ENCODE measurements at places on chromosomes 1 and 21.

DNA sequence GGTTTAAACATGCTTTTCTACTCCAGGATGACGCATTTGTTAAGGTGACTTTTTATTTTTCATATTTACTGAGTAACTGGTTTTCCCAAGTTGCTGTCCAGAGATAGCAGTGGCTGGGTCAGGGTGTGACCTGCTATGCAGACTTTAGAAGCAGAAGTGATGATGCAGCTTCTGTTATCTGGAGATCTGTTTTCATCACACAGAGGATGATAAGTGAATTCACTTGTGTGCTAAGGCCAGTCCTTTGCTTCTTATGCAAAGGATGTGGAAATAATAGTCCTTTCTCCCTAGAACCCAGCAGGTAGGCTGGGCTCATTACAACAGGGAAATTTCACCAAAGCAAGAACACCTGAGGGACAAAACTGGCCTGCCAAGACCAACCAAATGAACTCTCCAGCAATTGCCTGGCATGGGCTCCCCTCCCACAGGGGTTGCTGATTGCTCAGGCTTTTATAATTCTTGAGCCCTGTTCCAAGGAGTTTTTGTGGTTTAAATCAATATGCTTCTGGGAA lies 97.8 kb upstream of the LPGAT1 start:
- no peak for DNase-seq

DNA sequence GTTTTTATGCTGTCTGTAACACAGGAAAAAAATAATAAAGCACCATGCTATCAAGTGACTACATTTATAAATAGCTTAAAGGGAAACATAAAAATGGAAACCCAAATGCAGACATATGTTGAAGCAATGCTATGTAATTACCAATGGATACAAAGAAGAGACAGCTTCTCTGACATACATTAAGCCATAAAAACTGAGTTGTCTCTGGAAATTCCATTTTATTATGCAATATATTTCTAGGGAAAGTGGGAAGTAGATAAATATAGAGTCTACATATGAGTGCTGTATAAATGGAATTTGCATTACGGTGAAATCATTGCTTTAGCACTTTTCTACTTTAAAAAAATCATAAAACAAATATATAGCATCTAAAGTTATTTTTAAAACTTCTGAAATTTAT lies 135.2 kb upstream of the COL11A1 start:
- DNase-seq = no peak

GRCh38 chr1:192984080-192984479 lies 75.1 kb downstream of the UCHL5 start:
- DNase-seq = no peak

DNA sequence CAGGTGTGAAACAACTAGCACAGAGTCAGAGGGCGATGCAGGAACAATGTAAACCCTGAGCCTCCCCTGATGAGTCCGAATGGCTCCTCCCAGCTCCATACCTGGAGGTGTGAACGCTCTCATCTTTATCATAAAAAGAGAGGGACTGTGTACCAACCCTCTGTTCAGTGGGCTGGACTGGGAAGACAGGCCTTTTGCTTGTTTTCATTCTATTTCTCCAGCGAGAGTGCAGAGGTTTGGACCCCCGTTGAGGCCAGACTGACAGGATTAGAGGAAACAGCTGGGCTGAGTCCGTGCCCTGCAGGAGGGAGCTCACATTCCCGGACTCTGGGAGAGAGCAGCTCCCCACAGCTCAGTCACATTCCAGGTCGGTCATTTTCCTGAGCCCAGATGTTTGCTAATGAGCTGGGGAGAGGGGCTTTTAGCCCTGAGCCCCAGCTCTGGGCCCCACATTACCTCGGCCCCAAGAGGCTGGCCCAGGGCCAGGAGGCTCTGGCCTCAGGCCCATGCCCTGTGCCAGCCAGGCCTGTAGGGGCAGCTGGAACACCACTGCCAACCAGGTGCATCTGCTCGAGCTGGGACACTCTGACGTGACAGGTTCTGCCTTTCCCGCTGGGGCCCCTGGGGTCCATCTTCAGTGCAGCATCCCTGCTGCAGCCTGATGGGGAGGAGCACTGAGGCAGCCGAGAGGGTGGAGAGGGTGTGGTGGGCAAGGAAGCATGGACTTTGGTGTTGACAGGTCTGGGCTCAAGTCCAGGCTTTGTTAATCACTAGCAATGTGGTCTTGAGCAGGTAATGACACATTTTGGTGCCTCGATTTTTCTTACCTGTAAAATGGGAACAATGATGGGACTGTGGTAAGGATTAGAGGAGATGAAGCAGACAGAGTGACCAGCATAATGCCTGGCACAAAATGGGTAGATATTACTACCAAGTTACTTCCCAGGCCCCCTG lies 3.5 kb upstream of the NBL1 start:
- no peak for DNase-seq

GRCh38 chr1:78289603-78290002 lies 201.2 kb upstream of the PTGFR start:
- no peak for DNase-seq

- no peak for DNase-seq
Measured at GRCh38 chr1:93666613-93667384, 14.8 kb downstream of the BCAR3 start.

DNA sequence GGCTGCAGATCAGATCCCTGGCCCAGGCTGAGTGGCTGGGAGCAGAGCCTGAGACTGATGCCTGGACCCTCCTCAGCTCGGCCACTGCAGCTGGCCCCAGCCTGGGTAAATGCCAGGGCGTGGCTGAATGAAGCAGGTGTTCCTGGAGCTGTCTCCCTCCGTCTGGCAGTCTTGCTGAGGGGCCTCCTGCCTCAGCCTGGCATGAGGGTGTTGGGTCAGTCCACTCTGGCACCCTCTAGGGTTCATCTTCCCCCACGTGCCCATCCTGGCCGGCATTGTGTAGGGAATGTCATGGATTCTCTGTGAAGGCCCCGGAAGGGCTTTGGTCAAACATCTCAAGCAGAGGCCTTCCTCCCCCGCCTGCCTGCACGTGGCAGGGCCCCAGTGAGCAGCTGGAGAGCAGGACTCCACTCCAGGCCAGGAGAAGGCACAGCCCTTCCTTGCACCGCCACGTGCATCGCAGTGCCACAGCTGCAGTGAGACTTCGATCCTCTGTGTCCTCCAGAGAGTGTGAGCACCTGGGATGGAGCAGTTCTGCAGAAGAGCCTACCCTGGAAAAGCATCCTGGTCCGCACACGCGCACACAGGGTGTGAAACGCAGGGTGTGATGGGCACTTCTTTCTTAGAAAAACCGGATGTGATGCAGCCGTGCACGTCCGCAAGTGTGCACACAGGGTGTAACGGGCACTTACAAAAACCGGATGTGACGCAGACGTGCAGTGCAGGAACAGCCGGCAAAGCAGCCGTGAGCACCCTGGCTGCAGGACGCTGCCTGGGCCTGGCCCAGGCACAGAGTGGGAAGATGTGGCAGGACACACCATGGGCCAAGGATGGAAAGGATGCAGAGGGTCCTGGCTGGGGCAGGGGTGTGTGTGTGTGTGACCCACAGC lies 4.6 kb upstream of the KRTAP10-4 start:
- DNase-seq = no peak

DNA sequence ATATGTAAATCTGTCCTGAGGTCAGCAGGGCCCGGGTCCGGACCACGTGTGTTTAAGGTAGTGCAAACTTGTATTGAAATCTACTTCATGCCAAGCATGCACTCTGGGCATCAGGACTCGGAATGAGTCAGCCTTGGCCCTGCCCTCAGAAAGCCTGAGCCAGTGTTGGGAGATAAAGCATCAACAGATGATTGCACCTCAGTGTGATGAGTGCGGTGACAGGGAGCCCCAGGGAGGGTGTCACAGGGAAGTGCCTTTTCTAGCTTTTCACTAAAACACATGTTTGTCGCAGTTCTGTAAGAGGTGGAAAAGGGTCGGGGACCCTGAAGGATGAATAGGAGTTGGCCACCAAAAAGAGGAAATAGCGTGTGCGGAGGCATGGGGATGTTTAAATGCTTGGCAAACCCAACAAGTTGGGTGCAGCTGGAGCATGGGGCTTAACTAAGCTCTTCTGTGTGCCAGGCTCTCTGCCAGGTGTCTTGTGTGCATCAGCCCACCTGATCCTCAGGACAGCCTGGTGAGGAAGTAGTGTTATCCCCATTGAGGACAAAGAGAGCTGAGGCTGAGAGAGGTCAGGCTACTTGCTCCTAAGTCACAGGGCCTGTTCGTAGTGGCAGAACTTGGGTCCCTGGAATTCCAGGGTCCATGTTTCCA lies 48.2 kb upstream of the EPB41 start:
- no peak for DNase-seq

GRCh38 chr1:218481116-218481775 lies 136.1 kb downstream of the TGFB2 start:
- no peak for DNase-seq

DNA sequence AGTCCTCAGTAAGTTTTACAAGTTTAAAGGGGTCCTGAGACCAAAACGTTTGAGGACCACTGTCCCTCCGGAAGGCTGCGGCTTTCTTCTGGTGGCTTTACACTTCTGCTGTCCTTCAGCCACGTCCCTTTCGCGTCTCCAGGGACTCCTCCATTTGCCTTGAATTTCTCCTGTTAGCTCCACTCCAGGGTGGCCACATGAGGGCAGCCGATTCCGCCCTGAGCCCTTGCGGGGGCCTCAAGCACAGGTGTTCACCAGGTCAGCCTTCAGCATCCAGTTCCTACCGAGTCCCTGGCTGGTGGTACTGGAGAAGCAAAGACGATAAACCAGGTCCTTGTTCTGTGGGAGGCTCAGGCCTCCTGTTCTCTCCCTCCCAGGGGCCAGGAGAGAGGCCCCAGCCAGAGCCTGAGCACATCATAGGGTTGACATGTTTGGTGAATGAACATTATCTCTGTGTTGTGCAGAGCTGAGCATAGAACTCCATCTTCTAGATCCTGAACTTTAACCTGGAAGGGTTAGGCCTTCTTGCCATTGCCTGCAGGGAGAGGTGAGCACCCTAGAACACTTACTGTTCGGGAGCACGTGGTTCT lies 27.4 kb upstream of the COQ8A start:
- DNase-seq = no peak

- no peak for DNase-seq
Measured at GRCh38 chr21:37532868-37533780, 166.6 kb downstream of the DYRK1A start.

- no peak for DNase-seq
Measured at GRCh38 chr1:205676002-205676401, 4.3 kb downstream of the SLC45A3 start.

DNA sequence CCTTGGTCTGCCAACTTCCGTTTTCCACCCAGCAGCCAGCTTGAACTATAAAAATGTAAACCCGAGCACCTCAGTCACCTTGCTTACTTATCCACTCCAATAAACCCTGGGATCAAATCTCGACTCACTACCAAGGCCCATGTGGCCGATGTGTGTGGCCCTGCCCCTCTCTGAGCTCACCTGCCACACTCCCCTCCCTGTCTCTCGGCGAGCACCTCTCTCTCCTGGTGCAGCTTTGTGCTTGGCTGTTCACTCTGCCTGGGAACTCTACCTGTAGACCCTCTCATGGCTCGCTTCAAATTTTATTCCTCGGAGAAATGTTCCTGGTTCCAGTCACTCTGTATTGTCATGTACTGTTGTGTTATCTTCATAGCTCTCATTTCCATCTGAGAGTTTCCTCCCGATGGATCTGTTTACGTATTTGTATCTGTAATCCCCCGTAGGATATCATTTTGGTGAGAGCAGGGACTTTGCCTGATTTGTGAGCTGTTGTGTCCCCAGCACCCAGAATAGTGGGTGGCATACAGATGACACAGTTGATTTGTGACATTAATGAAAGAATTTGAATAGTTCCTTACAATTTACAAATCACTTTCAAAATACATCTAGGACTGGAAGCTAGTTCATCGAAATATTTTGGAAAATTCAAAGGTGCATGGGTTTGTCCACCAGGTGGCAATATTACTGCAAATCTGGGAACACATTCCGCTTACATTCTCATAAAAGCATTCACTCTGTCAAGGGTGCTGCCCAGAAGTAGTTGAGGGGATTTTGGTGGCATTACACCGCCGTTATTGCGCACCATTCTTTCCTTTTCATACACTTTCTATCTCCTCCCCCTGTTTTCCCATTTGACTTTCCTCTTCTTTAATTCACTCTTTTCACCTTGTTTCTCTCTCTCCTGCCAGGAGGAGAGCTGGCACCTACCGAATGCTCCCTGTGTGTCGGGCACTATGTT lies 95.3 kb downstream of the ABCA4 start:
- no peak for DNase-seq

DNA sequence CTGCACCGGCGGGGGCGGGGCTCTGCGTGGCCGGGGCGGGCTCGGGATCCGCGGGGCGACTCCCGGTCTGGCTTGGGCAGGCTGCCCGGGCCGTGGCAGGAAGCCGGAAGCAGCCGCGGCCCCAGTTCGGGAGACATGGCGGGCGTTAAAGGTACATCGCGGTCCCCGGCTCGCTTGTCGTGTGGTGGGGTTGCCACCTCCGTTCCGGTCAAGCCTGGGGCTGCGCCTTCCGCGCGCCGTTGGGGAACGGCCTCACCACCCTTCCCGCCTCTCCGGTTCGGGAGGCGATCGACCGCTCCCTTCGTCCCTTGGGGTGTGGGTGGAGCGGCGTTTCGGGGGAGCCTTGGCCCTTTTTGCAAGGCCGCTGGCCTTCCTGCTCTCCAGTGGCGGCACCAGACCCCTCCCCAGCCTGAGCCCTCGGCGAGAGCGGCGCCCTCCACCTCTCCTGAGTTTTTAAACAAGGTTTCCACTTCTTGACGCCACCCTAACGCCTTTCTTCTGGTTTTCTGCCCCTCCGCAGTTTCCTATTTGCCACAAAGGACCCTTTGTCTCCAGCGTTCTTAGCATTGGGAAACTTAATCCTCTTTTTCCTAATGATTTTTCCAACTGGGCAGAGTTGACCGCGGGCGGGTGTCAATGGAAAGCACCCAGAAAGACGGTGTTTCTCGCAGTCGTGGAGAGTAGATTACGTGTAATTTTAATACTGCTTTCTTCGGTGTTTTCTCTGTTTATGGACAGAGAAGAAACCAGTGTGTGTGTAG lies at the start of the genes LEPR and LEPROT:
LEPR (plus strand) TSS at position 79 of the 761 bp plus-strand sequence. CDS start 144,898 bp downstream, outside the sequence.
LEPROT (plus strand) TSS at position 79 of the 761 bp plus-strand sequence; CDS start at position 136, 57 bp downstream.
- DNase-seq = no peak

DNA sequence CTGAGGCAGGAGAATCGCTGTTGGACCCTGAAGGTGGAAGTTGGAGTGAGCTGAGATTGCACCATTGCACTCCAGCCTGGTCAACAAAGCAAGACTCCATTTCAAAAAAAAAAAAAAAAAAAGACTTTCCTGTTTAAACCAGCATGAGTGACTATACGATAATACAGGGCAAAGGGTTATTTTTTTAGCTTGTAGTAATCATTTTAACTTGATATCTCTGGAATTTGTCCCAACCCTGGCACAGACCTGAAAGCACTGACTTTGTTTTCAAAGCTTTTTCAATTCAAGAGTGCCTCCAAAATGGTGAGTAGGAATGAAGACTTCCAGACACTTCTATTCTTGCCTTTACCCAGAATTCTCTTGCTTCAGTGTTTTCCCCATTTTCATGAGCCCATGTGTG lies 4.4 kb upstream of the TMCO2 start:
- no peak for DNase-seq

- peak; percentile 70 for DNase-seq
Measured at GRCh38 chr1:49102752-49103151, 326.1 kb upstream of the BEND5 start.

DNA sequence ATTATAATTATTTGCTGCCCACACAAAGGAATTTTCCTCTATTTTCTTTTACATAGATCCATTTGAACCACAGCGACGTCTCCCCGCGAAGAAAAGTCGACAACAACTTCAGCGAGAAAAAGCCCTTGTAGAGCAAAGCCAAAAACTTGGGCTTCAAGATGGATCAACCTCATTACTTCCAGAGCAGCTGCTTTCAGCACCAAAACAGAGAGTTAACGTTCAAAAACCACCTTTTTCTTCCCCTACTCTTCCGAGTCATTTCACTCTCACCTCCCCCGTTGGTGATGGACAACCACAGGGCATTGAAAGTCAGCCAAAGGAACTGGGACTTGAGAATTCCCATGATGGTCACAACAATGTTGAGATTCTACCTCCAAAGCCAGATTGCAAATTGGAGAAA lies 7.2 kb downstream of the GORAB start:
- no peak for DNase-seq

GRCh38 chr1:41387667-41388091 lies 26.4 kb downstream of the FOXO6 start:
- peak; percentile 6 for DNase-seq
